Caudate nucleus (tissue), 63 donors: ENCODE measurements at places on chromosomes 3 and 15.

DNA sequence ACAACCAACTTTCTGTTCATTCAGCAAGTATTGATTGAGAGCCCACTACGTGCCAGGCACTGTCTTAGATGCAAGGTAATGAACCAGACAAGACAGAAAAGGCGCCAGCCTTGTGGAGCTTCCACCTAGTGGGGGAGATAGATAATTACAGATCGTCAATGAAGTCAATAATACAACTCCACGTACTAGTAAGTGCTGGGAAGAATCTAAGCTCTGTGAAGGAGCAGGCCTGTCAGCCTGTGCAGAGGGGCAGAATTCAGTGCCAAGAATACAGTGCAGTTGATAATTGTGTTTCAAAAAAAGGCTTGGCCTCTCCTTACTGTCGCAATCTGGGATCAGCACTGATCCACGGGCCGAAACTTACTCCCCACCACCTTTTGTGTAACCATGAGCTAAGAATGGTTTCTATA lies 186.3 kb downstream of the FEZF2 start:
- DNase-seq, result no peak

DNA sequence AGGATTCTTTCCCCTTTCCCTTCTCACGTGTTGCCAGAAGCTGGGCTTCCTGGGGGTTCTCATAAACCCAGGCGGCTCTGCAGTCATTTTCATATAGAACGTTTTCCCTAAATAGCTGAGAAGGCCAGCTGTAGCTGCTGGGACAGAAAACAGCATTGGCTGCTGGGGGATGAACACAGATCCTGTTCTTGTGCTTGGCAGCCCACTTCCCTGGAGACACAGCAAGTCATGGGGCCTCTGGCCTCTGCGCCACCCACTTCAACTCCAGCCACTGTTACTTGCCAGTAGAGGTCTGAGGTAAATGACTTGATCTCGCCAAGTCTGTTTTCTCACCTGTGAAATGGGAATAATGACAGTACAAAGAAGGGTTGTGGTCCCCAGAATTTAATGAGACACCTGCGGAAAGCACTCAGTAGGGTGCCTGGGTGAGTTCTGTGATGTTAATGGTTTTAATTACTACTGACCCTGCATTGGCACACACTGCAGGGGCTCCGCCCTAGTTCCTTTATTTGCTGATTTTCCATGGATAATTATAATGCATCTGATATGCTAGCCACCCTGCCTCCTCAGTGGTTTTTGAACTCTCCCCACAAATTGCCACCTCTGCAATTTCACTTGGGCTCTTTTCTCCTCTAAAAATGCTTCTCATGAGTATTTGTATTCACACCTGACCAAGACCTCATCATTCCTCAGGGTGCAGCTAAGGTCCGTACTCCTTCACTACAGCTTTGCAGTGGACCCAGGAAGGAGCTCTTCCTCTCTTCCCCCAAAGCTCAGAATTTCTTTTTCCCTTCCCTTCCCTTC lies 274.7 kb downstream of the RPLP1 start:
- DNase-seq, result no peak

DNA sequence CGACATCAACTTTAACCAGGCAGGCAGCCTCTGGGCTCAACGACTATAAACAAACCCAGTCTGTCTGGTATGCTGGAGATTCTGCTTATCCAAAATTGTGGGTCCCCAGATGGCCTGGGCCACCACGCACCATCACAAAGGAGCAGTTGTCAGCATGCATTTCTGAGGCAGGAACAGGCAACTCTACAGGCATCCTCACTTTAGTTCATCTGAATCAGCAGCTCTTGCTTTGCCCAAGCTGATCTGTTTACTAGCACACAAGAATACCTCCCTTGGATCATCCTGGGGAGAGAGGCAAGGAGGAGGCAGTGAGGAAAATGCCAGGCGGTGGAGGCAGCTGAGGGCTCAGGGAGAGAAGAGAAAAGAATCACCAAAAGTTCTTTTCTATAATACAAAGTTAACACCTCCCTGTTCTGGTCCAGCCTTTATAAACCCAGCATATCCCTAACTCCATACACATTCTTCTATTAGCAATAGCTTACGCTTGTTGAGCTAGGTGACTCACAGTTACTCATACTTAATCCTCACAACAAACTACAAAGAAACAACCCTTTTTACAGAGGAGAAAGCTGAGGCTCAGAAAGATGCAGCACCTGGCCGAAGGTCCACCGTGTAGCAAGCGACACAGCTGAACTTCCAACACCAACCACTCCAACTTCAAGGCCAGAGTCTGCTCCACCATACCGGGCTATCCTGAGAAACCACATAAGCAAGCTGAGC lies 33.6 kb downstream of the ZDHHC3 start:
- DNase-seq, result no peak

DNA sequence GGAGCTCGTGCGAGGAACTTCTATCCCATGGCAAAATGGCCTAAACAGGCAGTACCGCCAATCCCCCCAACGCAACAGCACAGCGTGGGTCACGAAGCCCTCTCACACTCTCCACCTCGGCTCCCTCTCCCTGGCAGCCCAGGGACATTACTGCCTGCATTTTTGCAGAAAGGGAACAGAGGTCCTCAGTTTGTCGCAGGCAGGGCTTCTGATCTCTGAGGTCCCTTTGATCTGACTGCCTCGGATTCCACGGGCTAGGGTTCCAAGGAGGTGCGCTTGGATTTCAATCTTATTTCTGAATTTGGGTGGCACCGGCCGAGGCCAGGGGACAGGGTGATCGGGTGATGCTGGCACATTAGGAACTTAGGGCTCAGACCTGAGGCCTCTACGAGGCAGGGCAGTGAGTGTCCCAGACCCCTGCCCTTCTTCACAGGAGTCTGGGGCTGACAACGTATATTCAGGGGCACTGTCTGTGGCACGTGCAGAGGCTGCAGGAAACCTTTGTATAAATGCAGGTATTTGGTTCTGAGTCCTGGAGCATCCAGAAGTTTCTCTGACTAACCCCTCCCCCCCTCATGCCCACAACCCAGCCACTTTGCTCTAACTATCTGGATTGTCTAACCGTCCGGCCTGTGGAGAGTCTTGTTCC lies 197.9 kb downstream of the XXYLT1 start:
- DNase-seq, result no peak

- DNase-seq, result no peak
These were observed 503.3 kb upstream of the CFAP20DC start for GRCh38 chr3:59553076-59553475.

DNA sequence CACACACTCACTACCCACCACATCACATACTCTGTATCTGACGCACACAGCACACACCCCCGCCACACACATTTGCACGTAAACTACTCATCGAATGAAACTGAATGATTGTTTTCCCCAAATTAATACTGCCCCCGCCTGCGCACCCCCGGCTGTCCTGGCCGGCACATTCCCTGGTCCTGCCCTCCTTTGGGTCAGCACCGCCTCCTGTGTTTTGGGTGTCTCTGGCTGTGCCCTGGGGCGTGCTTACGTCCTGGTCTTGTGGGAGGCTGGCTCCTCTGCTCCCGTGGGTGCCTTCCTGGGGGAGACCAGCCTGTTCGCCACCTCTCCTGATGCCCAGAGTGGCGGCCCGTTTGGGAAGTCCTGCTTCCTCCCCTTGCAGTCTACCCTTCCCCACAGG lies 30.2 kb downstream of the APBA2 start:
- no peak for DNase-seq

GRCh38 chr3:55795746-55796145 lies 308.6 kb upstream of the WNT5A start:
- no peak for DNase-seq

DNA sequence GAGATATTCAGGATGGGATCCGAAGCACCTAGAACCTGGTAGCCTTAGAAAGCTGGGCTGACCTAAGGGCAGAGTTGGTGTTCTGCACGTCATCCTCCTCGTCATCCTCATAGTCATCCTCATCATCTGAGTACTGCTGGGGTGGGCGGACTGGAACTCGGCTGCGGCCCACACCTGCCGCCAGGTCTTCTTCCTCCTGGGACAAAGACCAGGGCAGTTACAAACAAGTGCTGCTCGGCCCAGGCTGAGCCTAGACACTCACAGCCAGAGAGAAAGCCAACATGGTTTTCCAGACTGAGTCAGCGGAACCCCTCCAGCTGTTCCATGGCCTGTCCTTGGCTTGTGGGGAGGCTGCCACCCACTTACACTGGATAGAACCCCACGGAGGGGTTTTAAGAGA lies 40.5 kb downstream of the SEMA3G start:
- DNase-seq, result no peak

DNA sequence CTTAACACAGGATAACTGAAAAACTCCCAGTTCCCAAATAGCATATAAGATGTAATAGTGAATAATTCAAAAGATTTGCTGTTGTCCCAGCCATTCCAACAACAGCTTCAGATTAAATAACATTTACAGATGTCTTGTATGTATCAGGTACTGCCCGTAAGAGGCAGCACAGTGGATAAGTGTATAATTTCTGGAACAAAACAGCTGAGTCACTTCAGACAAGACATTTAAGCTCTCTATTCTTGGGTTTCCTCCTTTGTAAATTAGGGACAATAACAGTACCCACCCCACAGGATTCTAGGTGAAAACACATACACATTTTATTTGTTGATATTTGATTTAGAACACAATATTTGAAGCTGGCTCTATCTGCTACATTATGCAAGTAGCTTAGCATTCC lies 2.6 kb upstream of the WWTR1 start:
- DNase-seq, result no peak

- DNase-seq, result no peak
These were observed 27.1 kb upstream of the SEMA3F start for GRCh38 chr3:50128001-50128400.

DNA sequence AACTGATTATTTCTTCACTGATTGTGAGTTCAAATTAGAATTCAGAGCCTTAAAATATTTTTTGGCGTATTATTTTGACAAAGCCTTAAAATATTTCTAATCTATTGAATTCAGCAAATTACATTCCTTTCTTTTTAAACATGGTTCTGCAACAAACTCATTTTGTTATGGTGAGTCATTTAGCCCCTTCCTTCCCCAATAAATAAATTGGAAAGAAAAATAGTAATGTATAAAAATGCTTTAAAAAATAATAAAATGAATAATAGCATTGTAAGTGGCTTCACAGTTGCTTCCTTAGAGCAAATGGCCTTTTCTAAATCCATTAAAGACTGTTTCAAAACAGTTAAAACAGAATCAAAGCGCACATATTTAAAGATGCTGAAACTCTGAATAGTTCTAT lies 12.1 kb downstream of the CSNK1G1 start:
- no peak for DNase-seq

DNA sequence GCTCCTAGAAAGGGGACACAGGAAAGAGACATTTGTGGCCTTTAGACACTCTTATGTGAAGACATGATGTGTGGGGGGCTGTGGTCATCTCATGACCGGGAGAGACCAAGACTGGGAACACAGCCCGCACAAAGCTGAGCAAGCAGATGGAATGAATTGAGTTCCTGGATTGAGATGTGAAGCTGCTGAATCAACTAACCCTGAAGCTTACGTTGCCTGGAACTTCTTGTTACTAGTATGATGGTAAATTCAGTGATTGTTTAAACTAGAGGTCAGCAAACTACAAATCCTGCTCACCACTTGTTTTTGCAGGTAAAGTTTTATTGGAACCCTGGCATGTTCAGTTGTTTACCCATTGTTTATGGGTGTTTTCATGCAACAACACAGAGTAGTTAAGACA lies 83.4 kb upstream of the BHLHE40 start:
- no peak for DNase-seq

GRCh38 chr15:26644948-26645347 lies 127.9 kb downstream of the GABRB3 start:
- DNase-seq, result no peak

DNA sequence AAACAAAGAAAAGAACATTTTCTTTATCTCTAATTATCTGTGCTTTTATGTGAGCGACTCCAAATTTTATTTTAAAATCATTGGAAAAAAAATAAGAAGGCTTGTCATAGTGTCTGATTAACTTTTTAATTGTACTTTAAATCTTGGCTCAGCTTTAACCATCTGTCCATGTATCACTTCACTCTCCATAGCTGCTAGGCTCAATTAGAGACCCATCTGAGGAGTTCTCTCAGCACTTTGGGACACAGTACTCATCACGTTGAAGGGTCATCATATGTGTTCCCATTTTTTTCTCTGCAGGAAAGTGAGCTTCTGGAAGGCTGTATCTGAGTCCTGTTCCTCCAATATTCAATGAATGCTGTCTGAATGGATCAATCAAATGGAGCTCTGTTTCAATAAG lies 908.5 kb upstream of the ROBO1 start:
- DNase-seq, result no peak

- peak; percentile 53 for DNase-seq
These were observed 1.9 kb downstream of the GATM start for GRCh38 chr15:45376300-45376928.

GRCh38 chr3:12984023-12984823 lies 89.0 kb downstream of the IQSEC1 start:
- peak; percentile 55 for DNase-seq

DNA sequence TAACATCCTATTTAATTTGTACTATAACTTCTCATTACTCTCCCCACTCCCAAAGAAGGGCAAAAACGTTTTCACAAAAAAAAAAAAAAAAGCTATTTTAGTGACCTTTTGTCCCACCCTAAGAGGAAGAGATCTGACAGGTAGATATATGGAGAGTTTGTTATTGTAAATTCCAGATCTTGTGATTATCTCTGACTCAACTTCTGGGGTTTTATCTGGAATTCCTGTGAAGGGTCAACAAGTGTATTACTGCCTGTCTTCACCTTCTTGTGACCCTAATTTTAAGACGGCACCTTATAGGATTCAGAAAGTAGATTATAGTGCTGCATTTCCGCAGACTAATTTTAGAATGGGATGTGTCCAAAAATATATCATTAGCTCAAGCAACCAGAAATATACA lies 205.9 kb upstream of the CDIN1 start:
- DNase-seq, result no peak

GRCh38 chr3:179882292-179882691 lies 154.4 kb downstream of the PEX5L start:
- DNase-seq, result no peak

- no peak for DNase-seq
These were observed 17.3 kb downstream of the KPNA1 start for GRCh38 chr3:122497425-122497824.
